Stimulated activated CD8-positive, alpha-beta memory T cell treated with anti-CD3 and anti-CD28 coated beads, Interleukin-7, amount 100 ng/mL, for 1 hour (primary cell): ENCODE measurements at places on chromosomes 11 and 22.
A peak's percentile ranks its signal among the peaks of the same experiment; 100 is the strongest.

DNA sequence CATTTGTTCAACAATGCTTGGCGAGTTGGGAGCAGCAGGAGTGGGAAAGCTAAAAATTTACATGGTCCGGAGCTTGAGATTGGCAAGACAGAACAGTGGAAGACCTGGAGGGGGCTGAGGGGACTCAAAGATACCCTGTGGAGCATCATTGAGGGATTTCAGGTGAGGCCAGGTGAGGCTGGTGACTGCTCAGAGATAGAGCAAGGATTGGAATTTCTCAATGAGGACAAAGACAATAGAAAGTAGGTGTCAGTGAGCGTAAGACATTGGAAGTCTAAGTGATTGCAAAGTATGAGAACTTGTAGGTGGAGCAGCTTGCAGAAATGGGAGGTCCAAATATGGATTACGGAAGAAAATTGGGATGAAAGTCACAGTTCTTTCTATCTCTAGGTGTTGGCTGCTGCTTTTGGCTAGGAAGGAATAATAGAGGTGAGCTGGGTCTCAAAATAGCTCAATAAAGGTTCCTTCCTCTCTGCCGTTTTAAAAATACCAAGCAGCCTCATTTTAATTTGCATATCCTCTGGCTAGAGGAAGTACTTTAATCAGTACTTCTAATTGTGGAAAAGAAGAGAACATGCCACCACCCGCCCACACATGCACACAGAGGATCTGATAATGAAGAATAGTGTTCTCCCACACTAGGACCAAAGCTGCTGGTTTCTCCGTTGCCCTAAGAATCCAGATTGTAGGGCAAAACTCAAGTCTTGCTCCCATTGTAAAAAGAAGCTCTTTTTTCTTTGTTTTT lies 41.8 kb upstream of the SORL1-AS1 start:
- no peak for DNase-seq

DNA sequence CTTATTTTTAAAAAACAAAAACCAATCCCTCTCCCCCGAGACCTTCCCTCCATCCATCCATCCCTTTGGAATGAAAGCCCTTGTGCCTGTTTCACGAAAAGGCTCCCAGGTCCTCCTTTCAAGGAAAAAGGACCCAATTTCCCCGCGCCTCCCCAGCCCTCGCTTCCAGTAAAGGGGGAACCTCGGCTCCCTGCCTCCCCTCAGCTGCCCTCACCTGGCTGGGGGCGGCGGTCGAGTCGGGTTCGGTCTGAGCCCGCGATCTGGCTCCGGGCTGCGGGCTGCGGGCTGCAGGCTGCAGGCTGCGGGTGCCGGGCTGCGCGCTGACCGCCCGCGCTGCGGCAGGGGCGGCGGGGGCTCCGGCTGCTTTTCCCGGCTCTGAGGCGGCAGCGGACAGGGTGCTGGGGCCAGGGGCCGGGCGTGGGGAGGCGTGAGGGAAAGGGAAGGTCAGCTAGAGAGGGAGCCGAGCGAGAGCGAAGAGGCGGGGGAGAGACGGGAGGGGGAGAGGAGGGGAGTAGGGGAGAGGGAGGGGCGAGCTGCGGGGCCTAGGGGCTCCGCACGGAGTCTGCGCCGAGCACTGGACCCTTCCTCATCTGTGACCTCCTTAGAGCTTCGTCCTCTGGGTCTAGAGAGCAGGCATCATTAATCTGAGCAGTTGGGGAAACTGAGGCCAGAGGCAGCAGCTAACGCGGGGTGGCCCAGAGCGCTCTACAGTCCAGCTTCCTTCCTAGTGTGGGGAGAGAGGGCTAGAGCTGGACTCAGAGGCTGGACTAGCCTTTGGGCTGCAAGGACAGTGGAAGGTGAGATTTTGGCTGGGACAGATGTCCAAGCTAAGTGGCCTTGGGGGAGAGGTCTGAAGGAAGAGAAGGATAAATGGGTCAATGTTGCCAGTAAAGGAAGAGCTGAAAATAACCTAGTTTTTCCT lies at the start of gene C1QTNF4:
Gene C1QTNF4 (minus strand): TSS at position 478 of the 922 bp plus-strand sequence. CDS start 3,601 bp downstream, outside the sequence.
- DNase-seq: no peak

- DNase-seq: no peak
Observed at GRCh38 chr11:103877221-103877620, 159.2 kb upstream of the DDI1 start.

DNA sequence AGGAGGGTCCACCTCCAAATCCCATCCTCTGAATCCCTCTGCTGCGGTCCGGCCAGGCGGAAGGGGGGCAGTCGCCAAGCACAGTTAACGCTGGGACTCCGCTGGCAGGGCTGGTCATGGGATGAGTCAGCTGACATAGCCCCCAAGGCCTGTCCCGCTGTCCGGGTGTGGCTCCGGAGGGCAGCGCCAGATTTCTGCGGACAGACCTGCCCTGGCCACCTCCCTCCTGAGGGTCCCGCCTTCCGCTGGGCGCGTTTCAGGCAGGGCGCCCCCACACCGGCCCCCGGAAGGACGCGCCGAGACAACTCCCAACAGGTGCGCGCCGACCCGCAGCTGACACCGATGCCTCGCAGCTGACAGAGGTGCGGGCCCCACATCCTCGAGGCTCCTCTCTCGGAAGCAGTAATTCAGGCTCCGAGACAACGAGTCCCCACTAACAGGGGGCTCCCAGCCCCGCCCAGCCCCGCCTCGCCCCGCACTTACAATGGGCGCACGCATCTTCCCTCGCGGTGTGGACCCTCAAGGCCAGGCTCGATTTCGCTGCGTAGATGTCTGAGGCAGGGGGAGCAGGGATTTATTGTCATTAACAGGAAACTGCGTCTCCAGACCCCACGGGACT lies 607 bp downstream of the PLAAT3 start:
- peak; percentile 10 for DNase-seq

DNA sequence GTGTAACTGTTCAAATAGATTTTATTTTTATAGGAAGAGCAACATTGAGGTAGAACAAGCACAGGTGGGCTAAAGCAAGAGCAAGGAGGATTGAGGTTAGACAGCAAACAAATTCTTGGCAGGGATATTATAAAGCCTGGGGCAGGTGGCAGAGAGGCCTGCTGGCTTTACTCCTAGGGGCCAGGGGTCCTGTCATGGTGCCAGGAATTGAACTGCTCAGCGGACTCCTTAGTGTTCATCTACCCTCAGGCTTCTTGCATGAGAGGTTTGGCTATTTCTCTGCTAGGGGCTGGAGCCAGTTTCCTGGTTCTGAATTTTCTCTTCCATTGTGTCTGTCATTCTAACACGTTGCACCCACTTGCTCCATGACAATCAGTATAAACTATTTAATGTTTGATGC lies 217.2 kb upstream of the NCAM1 start:
- no peak for DNase-seq

- DNase-seq: no peak
Observed at GRCh38 chr11:107706531-107706930, 5.3 kb downstream of the SLN start.

GRCh38 chr11:44094260-44094868 lies 1.1 kb upstream of the EXT2 start:
- peak; percentile 41 for DNase-seq

DNA sequence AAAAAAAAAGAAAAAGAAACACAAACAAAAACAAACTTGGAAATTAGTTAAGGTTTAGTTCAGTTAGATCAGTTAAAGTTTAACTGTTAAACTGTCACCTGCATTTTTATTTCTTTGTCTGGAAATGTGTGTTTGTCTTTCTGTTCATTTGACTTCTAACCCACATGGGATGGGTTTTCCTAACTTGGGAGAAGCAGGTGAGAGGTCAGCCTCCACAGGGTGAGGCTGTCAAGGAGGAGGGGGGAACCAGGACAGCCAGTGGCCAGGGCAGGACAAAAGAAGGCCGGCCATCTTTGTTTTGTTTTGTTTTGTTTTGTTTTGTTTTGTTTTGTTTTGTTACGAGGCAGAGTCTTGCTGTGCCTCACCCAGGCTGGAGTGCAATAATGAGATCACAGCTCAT lies 13.4 kb upstream of the GCAT start:
- no peak for DNase-seq

GRCh38 chr11:77468527-77468926 lies 5.4 kb downstream of the PAK1 start:
- no peak for DNase-seq

DNA sequence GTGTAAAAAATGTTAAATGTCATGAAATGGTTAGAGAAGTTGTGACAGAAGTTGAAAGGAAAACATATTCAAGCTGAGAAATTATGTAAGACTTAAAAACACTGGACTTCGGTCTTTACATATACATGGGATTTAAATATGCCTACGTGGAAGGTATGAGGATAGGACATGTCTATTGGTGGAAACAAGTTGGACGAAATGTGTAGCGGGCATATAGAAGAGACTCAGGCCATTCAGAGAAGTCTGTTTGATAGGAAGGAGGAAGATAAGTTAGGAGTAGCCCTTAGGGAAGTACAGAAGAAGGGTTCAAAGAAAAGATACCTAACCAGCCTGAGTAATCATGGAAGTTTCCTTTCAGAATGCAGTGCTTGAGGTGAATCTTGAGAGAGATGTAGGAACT lies 14.7 kb downstream of the CADM1 start:
- no peak for DNase-seq

DNA sequence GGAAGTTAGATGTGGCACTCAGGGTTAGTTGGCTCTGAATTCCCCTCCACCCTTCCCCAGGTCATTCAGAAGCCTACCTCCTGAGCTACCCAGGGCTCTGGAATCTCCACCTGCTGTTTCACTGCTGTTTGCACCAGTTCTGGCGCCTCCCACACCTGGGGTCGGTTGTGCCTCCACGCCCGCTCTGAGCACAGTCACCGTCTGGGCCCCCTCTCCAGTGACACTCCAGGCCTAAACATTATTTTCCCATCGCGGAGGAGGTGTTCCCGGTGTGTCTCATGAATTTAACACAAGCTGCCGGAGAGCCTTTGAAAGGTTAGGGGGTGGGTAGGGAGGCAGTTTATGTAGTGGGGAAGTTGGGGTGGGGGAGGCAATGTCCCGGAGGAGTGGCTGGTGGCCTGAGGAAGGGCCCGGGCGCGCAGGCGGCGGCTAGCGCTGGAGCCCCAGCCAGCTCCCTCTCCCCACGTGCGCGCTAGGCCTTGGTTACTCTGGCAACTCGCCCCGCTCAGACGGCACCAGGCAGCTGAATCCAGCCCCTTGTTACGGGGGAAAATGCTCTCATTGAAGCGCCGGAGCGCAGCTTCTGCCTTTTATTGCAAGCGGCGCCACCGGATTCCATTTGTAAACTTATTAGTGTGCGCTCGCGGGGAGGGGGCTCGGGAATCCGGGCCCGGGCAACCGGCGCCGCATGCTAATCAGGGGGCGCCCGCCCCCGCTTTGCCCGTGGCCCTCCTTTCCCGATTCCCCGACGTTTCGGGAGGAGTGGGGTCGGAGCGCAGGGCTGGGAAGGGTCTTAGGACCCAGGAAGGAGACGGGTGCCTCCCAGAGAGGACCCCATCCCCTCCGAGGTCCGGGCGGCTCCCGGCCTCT lies 52.4 kb downstream of the GRIK4 start:
- no peak for DNase-seq

GRCh38 chr11:133034929-133035328 lies 497.4 kb downstream of the OPCML start:
- no peak for DNase-seq

DNA sequence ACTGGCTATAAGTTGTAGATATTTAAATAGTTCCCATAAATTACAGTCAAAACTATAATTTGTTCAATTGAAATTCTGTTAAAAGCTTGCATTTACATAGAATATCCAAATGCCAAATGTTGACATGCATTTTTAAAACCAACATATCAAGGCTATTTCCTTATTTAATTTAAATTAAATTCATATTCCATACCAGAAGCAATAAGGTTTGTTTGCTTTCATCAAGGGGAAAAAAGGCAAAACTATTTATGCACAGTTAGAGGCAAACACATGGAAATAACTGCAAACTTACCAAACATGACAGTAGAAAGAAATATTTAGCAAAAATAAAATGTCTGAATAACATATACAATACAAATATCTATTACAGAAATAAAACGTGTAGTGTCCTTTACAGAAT lies 1581.2 kb upstream of the TENM4 start:
- no peak for DNase-seq

DNA sequence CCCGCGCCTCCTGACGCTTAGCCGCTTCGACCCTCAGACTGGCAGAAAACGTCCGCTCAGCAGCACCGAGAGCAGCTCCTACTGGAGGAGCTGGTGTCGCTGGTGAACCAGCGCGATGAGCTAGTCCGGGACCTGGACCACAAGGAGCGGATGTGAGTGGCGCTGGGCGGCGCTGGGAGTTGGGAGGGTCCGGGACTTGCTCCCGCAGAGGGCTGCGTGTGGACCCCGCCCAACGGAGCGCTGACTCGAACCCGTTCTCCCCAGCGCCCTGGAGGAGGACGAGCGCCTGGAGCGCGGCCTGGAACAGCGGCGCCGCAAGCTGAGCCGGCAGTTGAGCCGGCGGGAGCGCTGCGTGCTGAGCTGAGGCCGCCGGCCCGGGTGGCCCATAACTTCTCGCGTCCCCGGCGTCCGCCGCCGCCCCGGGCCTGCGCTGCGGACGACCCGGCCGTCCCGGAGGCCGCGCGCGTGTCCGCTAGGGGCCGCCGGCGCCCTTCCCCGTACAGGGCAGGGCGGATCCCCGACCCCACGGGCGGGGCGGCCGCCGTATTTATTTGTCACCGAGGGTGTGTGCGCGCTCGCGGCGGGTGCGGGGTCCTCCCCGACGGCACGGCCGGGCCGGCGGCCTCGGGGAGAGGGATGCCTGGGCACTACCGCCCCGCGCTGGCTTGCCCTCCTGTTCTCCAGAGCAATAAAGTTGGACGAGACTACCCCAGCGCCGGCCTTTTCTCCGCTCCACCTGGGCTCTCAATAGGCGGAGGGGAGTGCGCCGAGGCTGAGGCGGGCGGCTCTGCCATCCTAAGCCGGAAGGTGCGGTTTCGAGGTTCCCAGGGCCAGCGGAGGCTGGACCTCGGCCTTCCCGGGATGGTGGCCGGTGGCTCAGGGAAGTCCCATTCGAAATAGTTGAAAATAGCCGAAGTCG lies 3.4 kb downstream of the KCNK7 start:
- DNase-seq: no peak

GRCh38 chr11:7609015-7609414 lies 64.3 kb downstream of the CYB5R2 start:
- DNase-seq: no peak
